Skin of body (tissue), 3 donors: ENCODE measurements at places on chromosomes 5 and 9. TPM values are rescaled to one million over a fixed set of nuclear protein-coding genes. Genes with fewer than 3 reads are reported as not detected.

DNA sequence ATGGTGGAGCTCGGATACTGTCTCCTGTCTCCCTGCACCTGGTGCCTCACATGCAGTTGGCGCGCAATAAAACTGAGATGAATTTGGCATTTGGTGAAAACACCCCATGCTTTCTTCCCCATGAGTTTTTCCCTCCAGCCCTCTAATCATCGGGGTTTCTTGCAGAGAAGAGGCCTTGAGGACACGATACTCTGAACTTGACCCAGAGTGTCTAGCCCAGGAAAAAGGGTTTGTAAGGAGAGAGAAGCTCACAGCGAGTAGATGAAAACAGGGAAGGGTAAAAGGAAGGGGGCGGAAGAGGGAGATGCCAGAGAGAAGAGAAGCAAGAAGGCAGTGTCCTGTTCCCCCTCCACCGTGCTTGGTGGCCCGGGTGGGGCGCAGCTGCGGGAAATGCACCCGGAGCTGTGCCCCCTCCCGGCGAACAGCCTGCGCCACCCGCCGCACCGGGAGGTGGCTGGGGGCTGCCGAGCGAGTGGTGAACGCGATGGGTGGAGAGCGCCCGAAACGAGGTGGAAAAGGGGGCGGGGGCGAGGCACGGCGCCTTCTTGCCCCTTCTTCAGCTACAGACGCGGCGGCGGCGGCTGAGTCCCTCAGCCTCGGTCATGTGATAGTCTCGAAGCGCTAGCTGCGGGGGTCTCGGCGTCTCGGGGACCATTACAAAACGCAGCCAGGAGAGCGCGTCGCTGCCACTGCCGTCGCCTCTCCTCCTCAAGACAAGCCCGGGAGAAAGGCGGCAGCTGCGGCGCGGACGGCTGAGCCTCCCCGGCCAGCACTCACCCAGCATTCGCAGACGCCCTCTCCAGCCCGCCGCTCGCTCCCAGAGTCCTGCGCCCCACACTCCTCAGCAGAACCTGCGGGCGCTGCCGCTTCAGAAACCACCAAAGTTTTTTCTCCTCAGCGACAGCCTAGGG lies 1.1 kb upstream of the FOXB2 start:
- DNase-seq, result no peak

GRCh38 chr5:63401436-63402046 lies 560.7 kb downstream of the HTR1A start:
- DNase-seq, result peak; percentile 0

Gene KCNMB1
- total RNA-seq, result 0.20 TPM

GRCh38 chr5:35884191-35884769 lies 27.6 kb downstream of the IL7R start:
- DNase-seq, result no peak

- no peak for DNase-seq
Measured at GRCh38 chr5:158623971-158624370, 475.7 kb downstream of the EBF1 start.

Gene C9
- 0.10 TPM for total RNA-seq

Gene LECT2
- total RNA-seq, result not detected

- DNase-seq, result no peak
Measured at GRCh38 chr5:100905259-100905914, 2.3 kb upstream of the ST8SIA4 start.

GRCh38 chr9:33815781-33816180 lies 1.2 kb upstream of the UBE2R2 start:
- no peak for DNase-seq

GRCh38 chr5:75049456-75050351 lies 2.7 kb downstream of the GCNT4 start:
- DNase-seq, result peak; percentile 62

DNA sequence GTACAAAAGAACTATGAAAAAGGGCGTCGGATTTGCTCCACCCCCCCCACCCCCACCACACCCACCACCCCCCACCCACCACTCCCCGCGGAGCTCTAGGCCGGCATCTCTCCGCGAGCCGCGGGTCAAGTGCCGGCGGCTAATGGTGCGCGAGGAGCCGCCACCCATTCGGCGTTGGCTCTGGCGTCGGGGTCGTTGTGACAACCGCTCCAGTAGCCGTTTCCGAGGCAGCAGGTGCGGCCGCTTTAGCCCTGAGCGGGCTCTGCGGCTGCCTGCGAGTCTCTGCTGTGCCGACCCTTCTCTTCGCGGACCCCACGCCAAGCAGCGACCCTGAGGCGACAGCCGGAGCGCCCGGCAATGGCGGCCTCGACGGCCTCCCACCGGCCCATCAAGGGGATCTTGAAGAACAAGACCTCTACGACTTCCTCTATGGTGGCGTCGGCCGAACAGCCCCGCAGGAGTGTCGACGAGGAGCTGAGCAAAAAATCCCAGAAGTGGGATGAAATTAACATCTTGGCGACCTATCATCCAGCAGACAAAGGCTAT lies at the start of gene PPP1R2B:
Gene PPP1R2B (plus strand): TSS at position 90 of the 546 bp plus-strand sequence. CDS start 268 bp downstream, at position 358.
- no peak for DNase-seq

DNA sequence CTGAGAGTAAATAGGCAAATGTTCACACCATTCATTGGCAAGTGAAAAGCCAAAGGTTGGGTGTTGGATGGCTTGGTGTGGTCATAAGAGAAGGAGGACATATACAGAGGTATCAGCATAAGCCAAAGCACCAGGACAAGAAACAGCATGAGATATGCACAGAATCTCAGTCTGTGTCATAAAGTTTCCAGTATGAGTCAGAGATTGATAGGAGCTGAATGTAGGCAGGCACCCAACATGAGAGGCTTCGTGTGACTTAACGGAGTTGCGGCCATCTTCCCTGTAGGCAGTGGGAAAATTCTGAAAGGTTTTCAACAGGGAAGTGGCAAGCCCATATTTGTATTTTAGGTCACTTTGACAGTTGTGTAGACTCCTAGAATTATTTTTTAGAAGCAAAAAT lies 54.5 kb downstream of the SNCAIP start:
- DNase-seq, result no peak

Gene RASEF
- total RNA-seq, result 4.9 TPM

- peak; percentile 45 for DNase-seq
Measured at GRCh38 chr5:159915904-159916840, at the start of gene ADRA1B. ADRA1B (plus strand) TSS chr5:159916482; CDS start chr5:159916906, 424 bp downstream.

DNA sequence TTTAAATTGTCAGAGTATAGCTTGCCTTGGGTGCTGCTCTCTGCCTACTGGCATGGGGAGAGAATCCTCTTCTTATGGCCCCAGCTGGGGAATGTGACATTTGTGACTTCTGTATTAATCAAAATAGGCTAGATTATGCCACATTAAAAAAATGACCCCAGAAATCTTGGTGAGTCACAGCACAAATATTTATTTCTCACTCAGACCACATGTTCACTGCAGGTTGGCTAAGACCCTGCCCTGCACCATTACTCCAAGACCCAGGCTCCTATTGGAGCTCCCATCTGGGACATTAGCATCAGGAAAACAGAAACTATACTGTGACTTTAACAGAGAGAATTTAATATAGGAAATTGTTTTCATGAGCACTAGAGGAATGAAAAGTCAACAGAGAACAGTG lies 16.6 kb upstream of the WHRN start:
- no peak for DNase-seq

Gene ACTBL2
- total RNA-seq, result 5.8 TPM

Gene NDUFA8
- total RNA-seq, result 27.1 TPM

GRCh38 chr9:95573463-95573862 lies 56.7 kb upstream of the PTCH1 start:
- DNase-seq, result no peak
